ENCODE measurements at places on chromosomes 4 and X. TPM values are rescaled to one million over a fixed set of nuclear protein-coding genes. Genes with fewer than 3 reads are reported as not detected.

DNA sequence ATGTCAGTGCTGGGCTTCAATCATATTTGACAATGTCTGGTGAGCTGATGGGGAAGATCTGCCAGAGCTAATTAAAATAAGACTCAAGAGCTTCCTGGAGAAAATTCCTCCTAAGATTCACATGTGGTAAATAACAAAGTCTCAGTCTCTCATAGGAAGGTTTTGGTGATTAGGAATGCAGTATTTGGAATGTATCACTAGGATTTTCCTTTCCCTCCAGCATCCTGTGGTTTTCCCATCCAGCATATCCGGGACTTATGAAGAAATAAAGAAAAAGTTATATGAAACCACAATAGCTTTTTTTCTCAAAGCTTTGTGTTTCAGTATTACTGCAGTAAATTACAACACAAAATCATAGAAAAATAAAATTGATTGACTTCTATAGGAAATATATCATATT, 1597.1 kb downstream of the ADGRL3 start:
- H3K4me1 ChIP-seq = no peaks in the 10 kb centered on the region
- DNase-seq = no peak
- no peak overlapping the region for H3K4me3 ChIP-seq
- no peak overlapping the region for H3K27ac ChIP-seq

DNA sequence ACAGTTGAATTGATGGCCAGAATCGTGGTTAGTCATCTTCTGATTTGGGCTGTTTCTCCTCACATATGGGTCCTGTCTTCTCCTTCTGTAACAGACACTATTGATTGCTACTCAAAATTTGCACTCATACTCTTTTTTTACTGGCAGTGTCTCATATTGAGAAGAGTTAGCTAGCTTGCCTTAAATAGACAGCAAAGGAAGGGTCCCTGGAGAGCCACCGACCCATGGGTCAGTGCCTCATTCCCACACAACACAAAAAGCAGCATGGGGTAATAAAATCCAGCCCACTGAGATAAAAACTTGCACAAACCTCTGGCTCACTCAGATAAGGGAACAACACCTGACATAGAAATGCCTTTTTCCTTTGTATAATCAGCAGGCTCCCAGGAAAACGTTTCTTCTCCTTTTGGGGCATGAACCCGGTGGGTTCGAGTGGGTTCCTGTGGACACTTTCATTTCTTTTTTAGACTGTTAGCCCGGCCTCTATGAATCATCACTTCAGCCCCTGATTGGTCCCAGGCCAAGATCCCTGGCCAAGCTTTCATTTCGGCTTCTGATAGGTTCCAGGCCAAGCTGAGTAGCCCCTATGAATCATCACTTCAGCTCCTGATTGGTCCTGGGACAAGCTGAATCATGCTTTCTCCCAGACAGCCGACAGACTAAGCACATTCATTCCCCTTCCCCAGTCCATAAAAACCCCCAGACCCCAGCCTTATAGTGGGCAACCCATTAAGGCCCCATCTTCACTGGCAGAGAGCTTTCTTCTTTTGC, 408.1 kb downstream of the DCAF12L2 start:
- H3K4me3 ChIP-seq = no peak overlapping the region
- H3K4me1 ChIP-seq = no peaks in the 10 kb centered on the region
- H3K27me3 ChIP-seq = no peaks in the 10 kb centered on the region
- no peak for DNase-seq
- no peak overlapping the region for H3K27ac ChIP-seq
- no peaks in the 10 kb centered on the region for H3K36me3 ChIP-seq

ADGRG2 gene
- total RNA-seq = not detected

CTPS2 gene
- total RNA-seq = 9.6 TPM

DNA sequence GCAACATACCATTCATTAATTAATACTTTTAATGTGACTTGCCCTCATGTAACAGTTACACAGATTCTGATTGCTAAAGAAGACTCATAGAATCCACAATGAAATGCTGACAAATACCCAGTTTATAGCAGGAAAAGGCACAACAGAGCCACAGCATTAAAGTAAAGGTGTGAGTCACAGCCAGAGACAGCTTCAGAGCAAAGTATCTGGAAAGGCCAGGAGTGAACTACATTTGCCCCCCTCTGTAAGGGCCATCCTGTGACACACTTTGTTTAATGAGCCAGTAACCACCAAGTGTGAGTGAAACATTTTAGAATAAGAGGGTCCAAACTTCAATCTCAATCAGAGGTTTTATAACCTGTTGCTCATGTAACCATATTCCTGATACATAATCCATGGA, 133.8 kb upstream of the TACR3 start:
- DNase-seq = no peak
- no peaks in the 10 kb centered on the region for H3K27me3 ChIP-seq
- no peaks in the 10 kb centered on the region for H3K36me3 ChIP-seq
- no peak overlapping the region for H3K27ac ChIP-seq
- no peak overlapping the region for H3K4me3 ChIP-seq
